ENCODE measurements at places on chromosomes 12 and 14.
A peak's percentile ranks its signal among the peaks of the same experiment; 100 is the strongest.

GRCh38 chr14:78633752-78634151 lies 463.6 kb downstream of the NRXN3 start:
- DNase-seq, result no peak

DNA sequence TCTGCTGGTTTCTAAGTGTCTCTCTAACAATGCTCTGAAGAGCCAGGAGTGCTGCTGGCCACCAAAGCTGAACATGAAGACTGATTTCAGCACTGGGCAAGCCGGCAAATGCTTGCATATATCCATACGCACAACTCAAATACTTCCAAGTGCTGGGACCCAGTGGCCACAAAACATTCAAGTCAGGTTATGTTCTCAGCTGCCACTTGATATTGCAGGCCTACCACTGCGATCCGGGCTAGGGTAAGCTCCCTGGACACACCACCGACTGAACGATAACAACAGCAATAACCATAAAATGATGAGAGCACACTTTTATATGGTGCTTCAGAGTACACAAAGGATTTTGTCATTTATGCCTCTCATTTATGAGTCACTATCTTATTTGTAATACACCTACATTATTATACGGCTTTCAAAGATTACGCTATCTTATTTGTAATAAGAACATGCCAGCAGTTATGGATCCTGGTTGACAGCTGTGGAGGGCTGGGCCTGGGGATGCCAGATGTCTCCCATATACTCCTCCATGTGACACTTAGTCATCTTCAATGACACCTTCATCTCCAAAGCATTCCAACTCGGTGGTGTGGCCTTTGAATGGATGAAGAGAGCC lies 35.5 kb downstream of the CRACR2A start:
- DNase-seq, result no peak

GRCh38 chr12:132354982-132355680 lies 25.7 kb upstream of the GALNT9 start:
- DNase-seq, result no peak

GRCh38 chr14:56918849-56919574 lies 108.7 kb upstream of the OTX2 start:
- DNase-seq, result no peak

DNA sequence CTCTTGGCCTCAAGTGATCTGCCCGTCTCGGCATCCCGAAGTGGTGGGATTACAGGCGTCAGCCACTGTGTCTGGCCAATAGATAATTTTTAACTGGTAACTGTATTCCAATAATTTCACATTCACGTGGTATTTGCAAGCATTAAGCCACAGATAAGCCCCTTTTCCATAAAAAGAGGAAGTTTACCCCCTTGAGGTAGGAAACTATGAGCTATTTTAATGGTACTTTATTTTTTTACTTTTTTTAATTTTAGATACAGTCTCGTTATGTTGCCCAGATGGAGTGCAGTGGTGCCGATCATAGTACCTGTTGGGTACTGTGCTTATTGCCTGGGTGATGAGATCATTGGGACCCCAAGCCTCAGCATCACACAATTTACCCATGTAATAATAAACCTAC lies 42.9 kb upstream of the AP4S1 start:
- no peak for DNase-seq

GRCh38 chr12:32947206-32948067 lies 50.9 kb upstream of the PKP2 start:
- no peak for DNase-seq

GRCh38 chr12:69475237-69475975 lies 5.2 kb downstream of the FRS2 start:
- DNase-seq, result no peak

DNA sequence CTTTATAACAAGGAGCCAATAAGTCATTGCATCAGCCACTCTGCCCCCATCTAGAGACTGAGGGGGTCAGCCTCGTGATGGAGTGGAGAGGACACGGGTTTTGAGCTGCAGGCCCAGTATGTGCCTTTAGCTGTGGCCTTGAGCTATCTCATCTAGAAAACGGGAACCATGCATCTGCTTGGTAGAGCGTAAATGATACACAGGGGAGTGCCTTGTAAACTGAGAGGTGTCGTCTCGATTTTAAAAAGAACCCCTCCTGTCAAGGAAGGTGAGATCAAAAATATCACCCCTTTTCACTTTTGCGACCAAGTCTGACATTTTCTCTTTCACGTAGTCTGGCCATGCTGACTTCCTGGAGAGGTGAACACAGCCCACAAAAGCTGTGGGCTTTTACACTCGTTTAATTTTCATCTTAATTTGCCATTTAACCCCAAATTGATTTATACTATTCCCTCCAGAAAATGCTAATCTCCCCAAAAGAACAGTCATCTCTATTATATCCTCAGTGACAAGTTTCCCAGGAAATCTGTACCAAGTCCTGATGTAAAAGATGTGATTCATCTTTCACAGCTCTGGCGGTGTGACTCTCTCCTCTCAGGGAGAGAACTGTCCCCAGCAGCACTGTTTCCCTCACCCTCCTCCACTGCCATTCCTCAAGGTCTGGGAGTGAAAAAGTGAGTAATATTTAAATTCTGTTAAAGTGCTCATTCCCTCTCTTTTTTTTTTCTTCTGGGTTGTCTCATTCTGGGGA lies 30.6 kb downstream of the VCPKMT start:
- DNase-seq, result peak; percentile 59

GRCh38 chr12:132633901-132634300 lies 15.3 kb downstream of the P2RX2 start:
- DNase-seq, result no peak

DNA sequence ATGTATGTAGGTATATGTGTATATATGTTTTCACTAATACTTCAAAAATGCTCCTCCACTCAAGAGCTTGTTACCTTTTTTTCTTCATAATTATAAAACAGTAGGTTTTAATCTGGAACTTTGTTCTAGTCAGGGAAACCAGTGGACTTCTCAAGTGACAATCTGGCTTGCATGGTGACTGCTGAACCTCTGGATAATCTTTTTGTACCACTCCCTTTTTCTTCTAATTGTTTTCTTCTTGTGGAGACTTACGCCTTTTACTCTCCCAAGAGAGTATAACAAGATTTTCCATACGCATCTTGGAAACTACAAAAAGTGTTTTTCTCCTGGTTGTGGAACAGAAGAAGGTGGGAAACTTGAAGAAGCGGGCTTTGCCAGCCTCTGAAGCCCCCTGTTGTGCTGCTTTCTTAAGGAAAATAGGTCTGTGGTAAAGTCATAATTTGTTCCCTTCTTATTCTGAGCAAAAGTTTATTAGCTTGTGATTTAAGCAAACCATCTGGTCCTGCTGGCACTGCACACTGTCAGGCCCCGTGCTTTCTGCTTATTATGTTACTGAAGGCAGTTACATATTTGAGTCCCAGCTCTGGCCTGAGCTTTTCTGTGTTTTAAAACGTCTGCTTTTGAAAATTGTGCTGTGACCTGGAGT lies 291.8 kb downstream of the ERC1 start:
- no peak for DNase-seq

GRCh38 chr14:24443053-24443665 lies 583 bp upstream of the SDR39U1 start:
- no peak for DNase-seq

DNA sequence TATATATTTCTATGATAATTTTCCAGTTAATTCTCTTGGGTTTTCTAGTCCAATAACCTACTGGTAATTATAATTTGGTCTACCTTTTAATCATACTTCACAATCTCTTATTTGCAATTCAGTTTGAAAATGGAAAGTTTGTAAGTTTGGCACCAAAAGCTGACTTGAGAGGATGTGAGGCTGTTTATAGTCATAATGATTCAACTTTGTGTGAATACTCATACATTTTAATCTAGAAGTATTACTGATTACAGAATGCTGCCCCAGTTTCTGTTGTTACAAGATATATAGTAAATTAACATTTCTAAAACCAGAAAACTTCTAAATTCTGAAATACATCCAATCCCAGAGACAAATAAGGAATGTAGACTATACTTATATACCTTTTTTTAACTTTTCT lies 158.2 kb downstream of the SLC38A4 start:
- DNase-seq, result no peak

GRCh38 chr12:64137117-64137516 lies 85.0 kb downstream of the KICS2 start:
- DNase-seq, result no peak

- DNase-seq, result no peak
Measured at GRCh38 chr14:72237722-72238666, 305.8 kb downstream of the RGS6 start.

DNA sequence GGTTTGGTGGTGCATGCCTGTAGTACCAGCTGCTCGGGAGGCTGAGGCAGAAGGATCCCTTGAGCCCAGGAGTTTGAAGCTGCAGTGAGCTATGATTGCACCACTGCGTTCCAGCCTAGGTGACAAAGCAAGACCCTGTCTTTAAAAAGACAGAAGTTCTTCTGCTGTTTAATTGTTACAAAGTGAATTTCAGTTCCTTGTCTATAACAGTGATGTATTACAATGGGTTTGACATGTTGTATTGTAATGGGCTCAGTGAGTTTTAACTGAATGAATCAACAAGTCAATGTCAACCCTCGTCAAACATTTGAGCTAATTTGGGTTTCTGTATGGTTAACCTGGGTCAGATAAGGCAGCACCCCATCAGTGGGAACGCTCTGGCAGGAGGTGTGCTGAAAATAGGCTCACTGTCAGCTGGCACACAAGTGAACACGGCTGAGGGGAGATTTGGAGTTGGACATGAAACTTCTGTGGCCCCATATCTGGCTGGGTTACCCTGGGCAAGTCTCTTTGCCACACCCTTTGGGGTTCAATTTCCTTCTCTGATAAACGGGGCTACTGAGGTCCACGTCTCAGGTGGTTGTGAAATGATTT lies 14.0 kb upstream of the TRPV4 start:
- DNase-seq, result no peak

DNA sequence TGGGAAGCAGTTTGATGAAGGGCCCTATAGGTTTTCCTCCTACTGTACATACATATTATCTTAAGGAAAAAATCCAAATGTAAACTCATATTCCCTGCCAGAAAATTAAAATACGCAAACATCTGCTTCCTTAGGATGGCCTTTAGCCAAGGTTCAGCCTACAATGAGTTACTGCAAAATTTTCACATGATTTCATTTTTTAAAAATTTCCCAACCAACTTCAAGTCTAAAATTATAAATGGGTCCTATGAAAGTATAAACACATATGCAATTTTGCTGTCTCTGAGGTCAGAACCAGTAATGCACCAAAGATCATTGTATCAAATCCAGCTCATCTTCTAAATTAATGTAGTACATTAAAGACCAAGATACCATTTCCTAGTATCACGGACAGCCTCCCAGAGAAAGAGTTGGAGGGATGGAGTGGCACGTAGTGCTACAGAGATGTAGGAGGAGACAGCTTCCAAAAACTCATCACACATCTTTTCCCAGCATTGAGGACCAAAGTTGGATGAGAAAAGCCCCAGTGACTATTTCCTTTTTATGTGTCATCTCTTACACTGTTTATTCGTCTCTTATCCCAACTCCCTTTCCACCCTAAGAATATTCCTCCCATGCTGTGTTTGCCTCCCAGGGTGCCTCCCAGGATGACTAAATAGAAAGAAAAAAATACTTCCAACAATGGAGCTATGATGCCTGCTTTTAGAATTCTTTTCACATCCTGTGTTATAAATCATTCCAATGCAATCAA lies 92.3 kb upstream of the SLCO1C1 start:
- DNase-seq, result peak; percentile 53

GRCh38 chr12:66638666-66639065 lies 40.2 kb downstream of the GRIP1 start:
- no peak for DNase-seq

DNA sequence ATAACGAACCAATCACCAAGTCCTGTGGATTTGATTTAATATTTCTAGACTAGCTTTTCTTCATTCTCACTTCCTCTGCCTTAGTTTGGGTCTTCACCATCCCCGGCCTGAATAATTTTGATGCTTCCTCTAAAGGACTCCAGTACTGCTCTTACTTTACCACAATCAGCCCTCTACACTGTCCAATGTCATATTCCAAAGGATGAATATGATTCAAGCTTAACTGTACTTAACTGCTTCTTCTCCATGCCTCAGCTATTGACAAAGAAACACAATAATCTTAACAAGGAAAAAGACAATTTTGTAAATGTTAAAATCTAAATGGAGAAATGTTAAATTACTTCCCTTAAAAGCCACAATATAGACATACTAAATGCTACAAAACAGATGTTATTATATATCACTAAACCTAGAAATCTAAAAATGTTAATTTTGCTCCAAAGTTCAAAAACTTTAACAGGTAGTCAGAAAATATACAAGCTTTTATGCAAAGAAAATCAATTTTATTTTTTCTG lies 70.2 kb downstream of the STXBP6 start:
- no peak for DNase-seq

DNA sequence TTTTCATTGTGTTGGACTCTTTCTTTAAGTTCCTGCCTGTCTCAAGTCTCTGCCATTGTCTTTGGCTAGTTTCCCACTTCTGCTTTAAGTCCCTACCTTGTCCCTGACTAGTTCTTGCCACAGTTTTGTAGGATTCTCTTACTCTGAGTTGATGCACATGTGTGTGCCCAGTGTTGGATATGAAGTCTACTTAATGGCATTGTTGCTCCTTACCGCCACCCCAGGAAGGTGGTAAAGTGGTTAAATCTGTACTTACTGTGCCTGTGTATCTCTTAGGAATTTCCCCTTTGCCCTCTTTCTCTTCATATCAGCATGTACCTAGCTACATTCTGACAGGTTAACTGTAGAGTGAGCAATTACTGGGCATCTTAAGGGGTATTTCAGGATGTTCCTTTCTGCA lies 227.1 kb downstream of the NUBPL start:
- DNase-seq, result no peak

DNA sequence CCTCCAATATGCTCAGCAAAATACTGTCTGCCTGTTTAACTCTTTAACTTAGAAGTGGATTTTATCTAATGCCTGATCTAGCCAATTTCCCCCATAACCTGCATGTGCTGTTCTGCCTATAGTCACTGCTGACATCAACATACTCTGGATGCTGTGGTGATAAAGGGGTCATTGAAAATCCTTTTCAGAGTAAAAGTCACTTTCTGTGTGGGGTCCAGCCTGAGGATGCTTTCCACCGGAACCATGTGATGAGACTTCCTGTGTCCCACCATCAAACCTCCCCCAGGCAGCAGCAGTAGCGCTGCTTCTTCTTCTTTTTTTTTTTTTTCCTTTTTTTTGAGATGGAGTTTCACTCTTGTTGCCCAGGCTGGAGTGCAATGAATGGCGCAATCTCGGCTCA lies 607.0 kb downstream of the BCL11B start:
- no peak for DNase-seq

DNA sequence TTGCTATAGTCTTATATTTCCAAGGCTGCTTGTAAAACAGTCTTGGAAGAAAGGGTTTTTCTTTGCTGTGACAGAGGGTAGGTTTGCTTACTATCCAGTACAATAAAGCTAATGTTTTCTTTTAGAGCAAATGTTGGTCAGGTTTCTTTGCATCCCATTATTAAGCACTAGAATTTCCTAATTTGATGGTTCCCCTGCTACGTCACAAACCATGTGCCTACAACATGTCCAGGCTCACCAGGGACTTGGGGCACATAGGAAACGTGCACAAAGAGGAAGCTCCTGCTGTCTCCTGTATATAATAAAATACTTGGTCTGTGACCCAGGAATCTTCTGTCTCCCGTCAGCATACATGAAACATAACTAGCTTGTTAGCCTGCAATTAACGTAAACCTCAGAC lies 486.3 kb upstream of the LRFN5 start:
- DNase-seq, result no peak

GRCh38 chr14:89912667-89913211 lies 41.8 kb downstream of the EFCAB11 start:
- DNase-seq, result peak; percentile 94

Measured in skeletal muscle cell (primary cell).